Thoracic aorta endothelial cell (primary cell): ENCODE measurements at places on chromosomes 7 and 10. TPM values are rescaled to one million over a fixed set of nuclear protein-coding genes. Genes with fewer than 3 reads are reported as not detected.

CPXM2 gene
- 4.7 and 13.5 TPM in 2 replicates for total RNA-seq

PTF1A gene
- total RNA-seq: not detected in 2 replicates

ZDHHC16 gene
- 46.9 and 60.2 TPM in 2 replicates for total RNA-seq

PPP1R17 gene
- total RNA-seq: not detected in 2 replicates

C10orf105 gene
- 0.07 TPM in 1 of 2 replicates, not detected in the other for total RNA-seq

FAM25C gene
- total RNA-seq: not detected in 2 replicates

GNGT1 gene
- not detected in 2 replicates for total RNA-seq

SLC16A12 gene
- 0.80 TPM in 1 of 2 replicates, not detected in the other for total RNA-seq

MPP7 gene
- 0.27 and 0.50 TPM in 2 replicates for total RNA-seq

AFAP1L2 gene
- total RNA-seq: 1.7 and 1.9 TPM in 2 replicates

STEAP2 gene
- total RNA-seq: 6.8 and 8.2 TPM in 2 replicates

NKX6-2 gene
- total RNA-seq: not detected in 2 replicates

SPDYE2 gene
- not detected in 2 replicates for total RNA-seq

SDK1 gene
- 0.50 and 1.7 TPM in 2 replicates for total RNA-seq

IRF5 gene
- 0.66 and 1.4 TPM in 2 replicates for total RNA-seq

PAPOLB gene
- total RNA-seq: 0.22 and 0.27 TPM in 2 replicates

PPP1R9A gene
- 4.1 and 6.9 TPM in 2 replicates for total RNA-seq

TDRD1 gene
- 0.07 TPM in 1 of 2 replicates, not detected in the other for total RNA-seq
